Endodermal cell (in vitro differentiated cells): ENCODE measurements at places on chromosomes 7 and 10. TPM values are rescaled to one million over a fixed set of nuclear protein-coding genes. Genes with fewer than 3 reads are reported as not detected.
A peak's percentile ranks its signal among the peaks of the same experiment; 100 is the strongest.

DNA sequence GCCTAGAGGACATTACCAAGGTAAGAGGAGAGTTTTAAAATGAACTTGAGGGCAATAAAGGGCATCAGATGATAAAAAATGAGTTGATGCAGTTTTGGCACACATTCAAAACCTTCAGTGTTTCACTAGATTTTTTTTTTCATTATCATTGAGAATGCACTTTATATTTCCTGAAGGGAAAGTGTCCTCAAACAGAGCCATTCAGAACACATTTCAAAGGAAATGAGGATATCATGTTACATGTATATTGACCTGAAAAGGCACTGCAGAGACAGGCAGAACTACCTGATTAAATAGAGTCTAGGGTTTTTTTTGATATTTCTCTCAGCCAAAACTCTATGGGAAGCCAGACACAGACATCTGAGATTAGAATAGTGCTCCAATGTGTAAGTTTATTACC, 454.0 kb downstream of the NEBL start:
- no peak overlapping the region for H3K27ac ChIP-seq
- no peak overlapping the region for H3K4me3 ChIP-seq
- no peaks in the 10 kb centered on the region for H3K36me3 ChIP-seq
- no peak for DNase-seq
- no peaks in the 10 kb centered on the region for H3K4me1 ChIP-seq
- H3K27me3 ChIP-seq, result no peaks in the 10 kb centered on the region

TRUB1 gene
- 17.4 and 18.5 TPM in 2 replicates for total RNA-seq

DNA sequence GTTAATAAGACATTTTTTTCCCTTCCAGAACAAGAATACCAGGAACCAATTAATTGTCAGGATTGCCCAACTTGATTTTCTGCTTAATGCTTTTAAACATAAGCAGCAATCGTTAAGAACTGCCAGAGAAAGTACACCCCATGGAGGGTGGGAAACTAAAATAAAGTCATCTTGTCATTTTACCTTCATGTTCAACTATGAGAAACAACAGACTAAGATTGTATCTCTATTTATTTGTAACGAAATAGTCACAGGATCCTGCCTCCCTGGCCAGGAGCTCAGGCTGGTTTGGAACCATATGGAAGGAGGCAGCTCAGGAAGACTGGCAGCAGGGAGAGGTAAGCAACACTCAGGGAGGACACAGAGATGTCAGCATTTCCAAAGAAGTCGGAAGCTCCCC, 129.6 kb downstream of the TNS3 start:
- H3K4me3 ChIP-seq, result no peak overlapping the region
- no peaks in the 10 kb centered on the region for H3K27me3 ChIP-seq
- no peak for DNase-seq
- no peak overlapping the region for H3K27ac ChIP-seq

GJD4 gene
- total RNA-seq, result 0.22 TPM in 1 of 3 replicates, not detected in the others

- peak; percentile 34 for DNase-seq
- H3K36me3 ChIP-seq, result peaks cover 77% of the 10 kb centered on the region
- H3K4me1 ChIP-seq, result no peaks in the 10 kb centered on the region
- no peak overlapping the region for H3K4me3 ChIP-seq
Measured at GRCh38 chr10:131947631-131948347, 33.9 kb downstream of the BNIP3 start.

CLEC2L gene
- 0.26 to 1.5 TPM (median 1.2 TPM) in 3 replicates for total RNA-seq

- H3K36me3 ChIP-seq, result no peaks in the 10 kb centered on the region
- H3K4me1 ChIP-seq, result peaks cover 4% of the 10 kb centered on the region
- H3K27ac ChIP-seq, result no peak overlapping the region
- DNase-seq, result no peak
- peaks cover 5% of the 10 kb centered on the region for H3K27me3 ChIP-seq
- no peak overlapping the region for H3K4me3 ChIP-seq
Measured at GRCh38 chr10:112945811-112946210, 4.2 kb upstream of the TCF7L2 start.

DNA sequence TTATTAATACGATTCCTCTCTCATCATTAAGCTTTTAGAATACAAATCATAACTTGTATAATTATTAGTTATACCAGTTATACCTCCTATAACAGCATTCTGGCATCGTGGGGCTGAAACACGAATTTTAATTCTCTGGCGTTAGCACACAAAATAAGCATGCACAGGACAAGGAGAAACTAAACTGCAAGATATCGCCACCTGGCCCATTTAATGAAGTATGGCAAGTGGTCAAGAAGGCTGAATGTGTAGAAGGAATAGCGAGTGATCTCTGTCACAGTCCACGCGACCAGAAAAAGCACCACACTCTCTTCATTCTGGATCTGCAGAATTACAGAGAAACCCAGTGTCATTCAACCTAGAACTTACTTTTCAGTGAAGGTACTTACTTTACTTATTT, 18.1 kb downstream of the HACD1 start:
- H3K4me3 ChIP-seq, result no peak overlapping the region
- no peaks in the 10 kb centered on the region for H3K4me1 ChIP-seq
- H3K27ac ChIP-seq, result no peak overlapping the region
- H3K36me3 ChIP-seq, result peaks cover 62% of the 10 kb centered on the region
- DNase-seq, result peak; percentile 56

DNA sequence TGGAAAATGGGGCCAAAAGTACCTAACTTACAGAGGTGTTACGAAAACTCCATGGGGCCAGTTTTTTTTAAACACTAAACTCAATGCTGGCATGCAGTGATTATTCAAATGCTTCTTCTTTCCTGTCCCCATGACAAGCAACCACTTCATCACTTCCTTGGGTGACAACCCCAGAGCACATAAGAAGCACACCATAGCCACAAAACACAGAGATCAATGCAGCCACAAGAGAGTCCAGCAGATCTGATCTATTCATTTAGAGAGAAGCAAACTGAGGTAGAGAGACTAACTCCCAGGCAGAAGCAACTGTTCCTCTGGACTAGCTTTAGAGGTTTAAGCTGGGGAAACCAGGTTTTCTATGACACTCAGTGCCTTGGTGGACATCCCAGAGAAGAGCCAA, 180.0 kb downstream of the GRID1 start:
- DNase-seq, result no peak
- H3K36me3 ChIP-seq, result no peaks in the 10 kb centered on the region
- H3K27me3 ChIP-seq, result no peaks in the 10 kb centered on the region
- H3K4me1 ChIP-seq, result no peaks in the 10 kb centered on the region
- no peak overlapping the region for H3K4me3 ChIP-seq

DNA sequence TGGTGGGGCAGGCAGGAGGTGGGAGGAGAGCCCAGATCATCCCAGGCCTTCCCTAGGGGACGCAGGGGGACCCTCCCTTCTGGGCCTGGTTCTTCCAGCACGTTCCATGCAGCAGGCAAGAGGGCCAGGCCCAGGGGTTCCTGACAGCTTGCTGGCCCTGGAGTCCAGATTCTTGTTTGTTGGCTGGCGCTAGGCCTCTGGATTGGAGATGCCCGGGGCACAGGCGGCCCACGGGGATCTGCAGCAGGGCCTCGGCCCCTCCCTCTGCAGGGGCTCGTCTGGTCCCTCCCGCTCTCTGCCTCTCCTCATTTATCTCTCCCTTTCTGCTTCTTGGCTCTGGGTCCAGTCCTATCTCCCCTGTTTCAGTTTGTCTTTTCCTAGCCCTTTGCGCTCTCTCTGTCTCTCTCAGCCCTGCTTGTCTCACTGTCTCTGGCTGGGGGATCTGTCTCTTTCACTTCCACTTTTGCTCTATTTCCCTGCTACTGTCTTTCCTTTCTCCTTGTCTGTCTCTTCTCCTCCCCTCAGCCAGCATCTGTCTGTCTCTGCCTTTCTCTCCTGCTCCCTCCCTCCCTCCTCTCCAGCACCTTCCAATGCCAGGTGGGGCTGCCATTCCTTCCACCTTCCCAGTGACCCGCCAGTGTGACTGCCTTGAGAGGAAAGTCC, 1.1 kb upstream of the AQP1 start:
- H3K4me3 ChIP-seq, result no peak overlapping the region
- H3K27me3 ChIP-seq, result no peaks in the 10 kb centered on the region
- no peaks in the 10 kb centered on the region for H3K36me3 ChIP-seq
- H3K4me1 ChIP-seq, result peaks cover 17% of the 10 kb centered on the region

GRCh38 chr7:8601121-8601520, 167.7 kb downstream of the NXPH1 start:
- H3K4me1 ChIP-seq, result no peaks in the 10 kb centered on the region
- H3K27me3 ChIP-seq, result no peaks in the 10 kb centered on the region
- no peak for DNase-seq
